ENCODE measurements at places on chromosomes 2 and 18. TPM values are rescaled to one million over a fixed set of nuclear protein-coding genes. Genes with fewer than 3 reads are reported as not detected.

GAREM2 gene
- total RNA-seq, result 9.7 TPM

CDK5R2 gene
- 2.2 TPM for total RNA-seq

KCNG2 gene
- not detected for total RNA-seq

MYL12A gene
- total RNA-seq, result 348 TPM

MAL gene
- not detected for total RNA-seq

ATP5F1A gene
- 301 TPM for total RNA-seq

NDC80 gene
- 11.2 TPM for total RNA-seq

ARHGEF4 gene
- total RNA-seq, result 7.5 TPM

SCN7A gene
- not detected for total RNA-seq

CACNB4 gene
- total RNA-seq, result 0.14 TPM

KLHL29 gene
- total RNA-seq, result 5.1 TPM

Data from A549 treated with CpdA at 1 μM for 4 hours (cell line).